Activated CD4-positive, CD25-positive, alpha-beta regulatory T cell treated with anti-CD3 and anti-CD28 coated beads, Interleukin-2, amount 50 U/mL, for 72 hours (primary cell): ENCODE measurements at places on chromosomes 12 and 14.

GRCh38 chr12:115051378-115051777, 367.4 kb upstream of the TBX3 start:
- DNase-seq, result no peak

- DNase-seq, result no peak
Measured at GRCh38 chr12:16618256-16618655, 12.3 kb upstream of the LMO3 start.

DNA sequence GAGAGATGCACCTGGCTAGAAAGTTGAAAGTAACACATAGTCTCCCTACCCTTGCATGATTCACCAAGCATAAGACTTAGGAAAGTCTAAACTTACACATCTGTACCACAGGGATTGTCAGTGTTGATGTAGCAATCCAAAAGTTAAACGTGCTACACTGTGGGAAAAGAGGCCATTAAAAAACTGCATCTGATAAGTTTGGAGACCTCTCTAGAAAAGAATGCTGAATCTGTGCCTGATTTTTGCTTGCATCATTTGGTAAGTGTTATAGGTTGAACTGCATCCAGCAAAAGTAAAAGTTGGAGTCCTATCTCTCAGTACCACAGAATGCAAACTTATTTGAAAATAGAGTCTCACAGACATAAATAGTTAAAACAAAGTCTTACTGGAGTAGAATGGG, 126.6 kb downstream of the SLC6A15 start:
- no peak for DNase-seq

DNA sequence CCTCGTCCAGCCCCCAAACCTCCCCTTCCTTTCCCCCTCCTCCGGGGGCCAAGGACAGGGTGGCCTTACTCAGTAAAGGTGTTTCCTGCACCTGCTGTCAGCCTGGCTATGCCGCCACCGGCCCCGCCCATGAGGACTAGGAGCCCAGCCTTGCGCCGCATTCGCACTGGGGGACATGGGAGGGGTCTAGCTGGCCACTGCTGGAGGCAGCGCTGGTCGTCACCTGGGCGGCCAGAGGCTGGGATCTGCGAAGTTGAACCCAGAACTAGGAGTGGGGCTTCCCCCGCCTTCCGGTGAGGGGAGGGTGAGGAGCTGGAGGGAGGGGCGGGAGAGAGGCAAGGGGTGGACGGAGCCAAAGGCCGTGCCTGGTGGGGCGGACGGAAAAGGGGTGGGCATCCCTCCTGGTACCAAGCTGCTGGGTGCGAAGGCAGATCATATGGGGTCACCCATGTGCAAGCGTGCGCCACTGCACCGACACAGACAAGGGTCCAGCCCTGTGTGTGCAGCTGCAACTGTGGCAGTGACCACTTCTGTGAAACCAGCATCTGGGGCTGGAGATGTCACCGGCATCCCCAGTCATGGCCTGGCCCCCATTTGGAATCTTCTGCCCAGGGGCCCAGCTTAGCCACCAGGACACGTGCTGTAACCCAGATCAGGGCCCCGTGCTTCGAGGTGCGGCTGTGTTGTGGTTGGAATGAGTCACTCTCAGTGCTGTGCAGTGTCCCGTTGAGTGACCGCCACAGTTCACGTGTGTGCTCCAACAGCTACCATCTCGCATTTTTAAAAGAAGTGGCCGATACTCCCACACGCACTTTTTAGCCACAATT, 8.5 kb downstream of the AMN start:
- no peak for DNase-seq

- DNase-seq, result no peak
Measured at GRCh38 chr12:21580748-21581516, 23.7 kb downstream of the GYS2 start.

DNA sequence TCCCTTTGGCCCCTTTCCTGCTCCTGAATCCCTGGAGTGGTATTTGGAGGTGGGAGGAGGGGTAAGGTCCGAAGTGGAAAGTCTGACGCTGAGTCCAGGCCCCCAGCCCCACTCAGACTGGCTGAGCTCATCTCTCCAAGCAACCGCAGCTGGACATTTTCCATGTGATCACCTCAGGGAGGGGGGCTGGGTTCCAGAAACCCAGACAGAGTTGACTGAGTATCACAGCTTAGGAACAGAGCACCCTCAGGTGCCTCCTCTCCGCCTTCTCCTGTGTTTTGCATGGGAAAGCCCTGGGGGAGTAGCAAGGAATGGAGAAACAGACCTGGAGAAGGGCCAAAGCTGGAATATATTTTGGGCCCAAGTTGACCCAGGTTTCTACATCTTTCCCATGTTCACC, 8.0 kb upstream of the ITGA5 start:
- no peak for DNase-seq

DNA sequence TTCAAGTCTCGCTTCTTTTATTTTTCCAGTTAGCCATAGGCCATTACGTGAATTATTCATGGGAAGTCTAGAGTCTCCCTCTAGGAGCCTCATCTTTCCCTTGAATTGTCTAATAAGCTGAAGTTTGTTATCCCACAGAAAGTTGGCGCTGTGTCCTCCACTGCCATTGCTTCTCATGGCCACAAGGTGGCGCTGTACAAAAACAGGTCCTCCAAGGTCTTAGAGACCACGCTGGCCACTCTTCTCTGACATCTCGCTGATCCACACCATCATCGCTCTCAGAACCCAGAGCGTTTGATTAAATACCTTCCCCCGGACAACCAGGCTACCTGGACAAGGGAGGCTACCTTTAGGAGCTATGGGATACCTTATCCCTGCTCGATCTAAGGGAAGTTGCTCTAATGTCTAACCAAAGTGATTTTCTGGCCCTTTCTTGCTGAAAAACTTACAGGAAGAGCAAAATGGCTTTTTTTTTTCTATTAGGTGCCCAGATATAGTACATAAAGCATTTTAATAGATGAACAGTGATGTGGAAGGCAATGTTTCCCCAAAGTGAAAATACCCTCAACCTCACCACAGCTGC, 110.0 kb downstream of the CCDC60 start:
- DNase-seq, result peak; percentile 30

DNA sequence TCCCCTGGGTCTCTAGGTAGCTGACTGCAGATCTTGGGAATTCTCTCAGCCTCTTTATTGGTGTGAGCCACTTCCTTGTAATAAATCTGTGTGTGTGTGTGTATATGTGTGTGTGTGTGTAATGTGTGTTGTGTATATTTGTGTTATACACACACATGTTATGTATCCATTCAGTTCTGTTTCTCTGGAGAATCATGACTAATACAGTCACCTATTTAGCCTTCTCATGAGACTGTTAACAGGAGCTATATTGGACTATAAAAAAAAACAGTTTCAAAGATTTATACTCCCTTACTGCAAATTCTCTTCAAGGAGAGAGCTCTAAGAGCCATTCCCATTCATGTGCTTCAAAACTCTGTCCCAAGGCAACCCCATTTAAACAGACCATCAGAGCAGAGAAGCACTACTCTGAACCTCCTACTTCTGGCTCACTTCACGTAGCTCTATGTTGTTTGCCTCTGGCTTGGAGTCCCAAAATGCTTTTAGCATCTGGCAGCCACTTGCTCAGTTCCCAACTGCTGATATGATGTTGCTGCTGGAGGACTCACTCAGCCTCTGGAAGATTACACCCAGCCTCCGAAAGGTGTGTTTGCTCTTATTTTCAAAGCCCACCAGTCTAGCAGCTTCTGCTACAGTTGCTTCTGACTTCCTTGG, 48.7 kb upstream of the KITLG start:
- no peak for DNase-seq

DNA sequence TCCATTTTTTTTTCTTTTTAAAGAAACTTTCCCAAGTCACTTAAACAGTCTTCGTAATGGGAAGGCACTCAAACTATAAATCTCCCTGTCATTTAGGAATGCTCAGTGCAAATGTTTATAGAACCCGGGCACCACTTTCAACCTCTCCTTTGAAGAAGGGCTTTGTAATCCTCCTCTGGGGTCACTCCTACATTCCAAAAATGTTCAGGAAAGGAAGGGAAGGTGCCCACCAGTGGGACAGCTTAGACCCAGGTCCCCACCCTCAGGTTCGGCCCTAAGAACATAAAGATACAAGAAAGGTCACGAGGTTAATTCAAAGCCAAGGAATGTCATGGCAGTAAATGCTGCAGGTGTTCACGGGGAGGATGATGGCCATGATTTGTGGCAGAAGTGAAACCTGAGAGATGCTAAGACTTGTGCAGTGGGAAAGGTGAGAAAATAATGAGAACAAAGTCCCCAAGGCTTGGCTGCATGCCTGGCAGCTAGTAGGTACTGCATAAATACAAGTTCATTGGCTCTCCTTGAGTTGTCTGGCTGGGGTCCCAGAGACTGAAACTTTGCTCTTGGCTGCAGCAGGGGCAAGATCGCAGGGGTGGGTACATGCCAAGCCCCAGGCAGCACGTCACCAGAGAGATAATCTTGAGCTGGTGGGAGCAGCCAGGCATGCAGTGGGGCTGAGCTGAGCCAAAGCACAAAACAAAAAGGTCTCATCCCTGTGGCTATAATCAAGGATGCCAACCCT, 21.1 kb downstream of the KRT18 start:
- no peak for DNase-seq

DNA sequence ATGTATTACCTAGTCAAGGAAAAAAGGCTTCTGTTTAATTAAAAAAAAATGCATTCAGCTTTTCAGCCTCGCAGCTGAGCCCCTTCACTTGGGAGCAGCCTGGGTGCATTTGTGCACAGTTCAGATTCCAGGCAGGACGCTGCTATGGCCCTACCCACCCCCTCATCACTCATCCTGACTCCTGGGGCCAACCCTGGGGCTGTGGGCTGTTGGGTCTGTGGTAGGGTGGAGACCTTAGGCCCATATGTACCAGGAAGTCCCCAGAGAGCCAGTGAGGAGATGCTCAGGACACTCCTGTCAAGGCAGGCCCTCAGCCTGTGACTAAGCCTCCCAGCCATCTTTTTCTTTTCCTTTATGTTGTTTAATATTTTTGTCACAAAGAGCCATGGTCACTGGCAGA, 9.3 kb upstream of the CDCA4 start:
- DNase-seq, result no peak

GRCh38 chr14:100525615-100526014, 61.6 kb downstream of the BEGAIN start:
- DNase-seq, result no peak

GRCh38 chr14:91925727-91926121, 21.8 kb downstream of the FBLN5 start:
- DNase-seq, result no peak

GRCh38 chr12:87608321-87608720, 420.9 kb downstream of the C12orf50 start:
- no peak for DNase-seq

GRCh38 chr14:37090026-37090425, 82.4 kb downstream of the SLC25A21 start:
- DNase-seq, result no peak

DNA sequence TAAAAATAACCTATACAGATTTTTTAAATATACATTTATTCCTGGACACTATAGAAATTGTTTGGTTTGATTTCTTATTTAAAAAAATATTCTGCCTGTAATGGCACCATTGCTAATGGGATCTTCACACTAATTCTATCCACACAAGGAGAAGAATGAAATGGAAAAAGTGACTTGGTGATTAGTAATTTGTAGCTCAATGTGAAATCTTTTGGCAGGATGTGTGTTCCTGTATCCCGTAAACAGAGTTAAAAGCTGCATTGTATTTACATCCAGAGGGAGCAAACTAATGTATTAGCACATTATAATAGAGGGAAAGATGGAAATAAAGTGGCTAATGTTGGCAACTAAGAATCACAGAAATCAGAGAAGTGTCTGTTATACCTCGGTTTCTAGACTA, 1455.3 kb upstream of the FLRT2 start:
- no peak for DNase-seq

DNA sequence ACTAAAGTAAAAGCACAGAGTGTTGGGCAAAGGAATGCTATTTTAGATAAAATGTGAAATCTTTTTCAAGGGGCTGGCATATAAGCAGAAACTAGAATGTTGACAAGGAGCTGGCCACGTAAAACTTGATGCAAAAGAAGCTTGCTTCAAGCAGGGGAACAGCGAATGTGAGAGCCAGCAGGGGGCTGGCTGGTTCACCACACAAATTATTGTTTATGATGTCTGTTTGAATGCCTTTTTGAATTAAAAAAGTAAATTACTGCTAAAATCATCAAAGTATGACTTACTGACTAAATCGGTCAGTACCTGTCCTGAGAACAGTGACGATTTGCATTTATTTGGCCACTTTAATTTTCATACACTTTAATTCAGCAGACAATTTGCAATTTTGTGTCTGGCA, 38.9 kb upstream of the TMTC2 start:
- DNase-seq, result no peak

DNA sequence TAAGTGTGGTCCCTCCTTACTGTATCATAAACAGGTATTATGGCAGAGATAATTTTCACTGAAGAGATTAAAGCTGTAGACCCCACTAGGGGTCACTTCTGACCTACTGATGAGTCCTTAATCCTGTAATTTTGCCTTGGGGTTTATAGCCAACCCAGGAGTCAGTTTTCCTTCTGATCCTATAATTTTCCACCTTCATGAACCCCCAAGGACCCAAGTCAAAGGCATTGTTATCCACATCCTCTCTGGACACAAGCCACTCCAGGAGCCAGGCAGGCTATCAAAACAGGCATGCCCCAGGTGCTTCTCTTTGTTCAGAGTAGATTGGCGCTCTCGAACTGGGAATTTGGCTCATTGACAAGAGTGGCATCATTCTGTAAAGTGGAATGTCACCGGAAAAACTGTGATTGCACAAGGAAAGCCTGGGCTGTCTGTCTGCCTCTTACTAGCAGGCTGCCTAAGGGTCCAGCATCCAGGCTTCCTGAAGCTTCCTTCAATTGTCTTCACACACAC, 1523.2 kb upstream of the FLRT2 start:
- DNase-seq, result no peak

- DNase-seq, result no peak
Measured at GRCh38 chr12:7376196-7376595, 67.8 kb downstream of the CD163L1 start.

- DNase-seq, result no peak
Measured at GRCh38 chr14:81208489-81208888, 12.3 kb downstream of the GTF2A1 start.

- DNase-seq, result no peak
Measured at GRCh38 chr14:99476864-99477263, 3.8 kb downstream of the SETD3 start.
